Activated CD4-positive, alpha-beta T cell treated with anti-CD3 and anti-CD28 coated beads, Interleukin-10, Interleukin-2, amounts not matched to agents 100 ng/mL and 50 ng/mL, durations not matched to agents 16 hours and 8 hours (primary cell): ENCODE measurements at places on chromosomes 6 and 20.

GRCh38 chr6:114287461-114287860 lies 55.4 kb downstream of the HS3ST5 start:
- no peak for DNase-seq

DNA sequence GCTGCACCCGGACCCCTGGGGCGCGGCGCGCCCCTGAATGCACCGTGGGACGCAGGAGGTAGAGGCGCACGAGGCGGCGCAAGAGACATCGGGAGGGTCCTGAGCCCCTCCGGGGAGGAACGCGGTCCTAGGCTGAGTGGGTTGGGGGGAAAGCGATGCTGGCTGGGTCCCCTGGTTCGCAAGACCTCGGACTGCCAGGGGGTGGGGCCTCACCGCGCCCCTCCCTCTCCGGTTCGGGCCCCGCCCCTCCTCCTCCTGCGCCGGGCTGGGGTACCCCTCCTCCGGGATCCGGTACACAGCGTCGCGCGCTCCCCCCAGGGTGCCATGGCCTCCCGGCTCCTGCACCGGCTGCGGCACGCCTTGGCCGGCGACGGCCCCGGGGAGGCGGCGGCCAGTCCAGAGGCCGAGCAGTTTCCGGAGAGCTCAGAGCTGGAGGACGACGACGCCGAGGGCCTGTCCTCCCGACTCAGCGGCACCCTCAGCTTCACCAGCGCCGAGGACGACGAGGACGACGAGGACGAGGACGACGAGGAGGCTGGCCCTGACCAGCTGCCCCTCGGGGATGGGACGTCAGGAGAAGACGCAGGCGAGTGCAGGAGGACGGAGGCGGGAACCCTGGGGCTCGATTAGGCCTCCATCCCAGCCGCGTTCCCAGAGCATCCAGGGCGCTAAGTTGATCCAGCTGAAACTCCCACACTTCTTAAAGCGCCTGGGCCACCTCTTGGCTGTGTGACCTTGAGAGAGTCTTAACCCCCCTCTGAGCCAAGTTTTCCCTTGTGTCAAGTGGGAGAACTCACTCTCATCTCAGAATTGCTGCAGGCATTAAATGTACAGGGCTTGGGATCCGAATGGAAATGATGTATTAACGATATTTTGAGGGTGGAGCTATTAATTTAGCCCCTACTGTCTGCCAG lies 541 bp downstream of the SNX21 start:
- DNase-seq = peak; percentile 47

DNA sequence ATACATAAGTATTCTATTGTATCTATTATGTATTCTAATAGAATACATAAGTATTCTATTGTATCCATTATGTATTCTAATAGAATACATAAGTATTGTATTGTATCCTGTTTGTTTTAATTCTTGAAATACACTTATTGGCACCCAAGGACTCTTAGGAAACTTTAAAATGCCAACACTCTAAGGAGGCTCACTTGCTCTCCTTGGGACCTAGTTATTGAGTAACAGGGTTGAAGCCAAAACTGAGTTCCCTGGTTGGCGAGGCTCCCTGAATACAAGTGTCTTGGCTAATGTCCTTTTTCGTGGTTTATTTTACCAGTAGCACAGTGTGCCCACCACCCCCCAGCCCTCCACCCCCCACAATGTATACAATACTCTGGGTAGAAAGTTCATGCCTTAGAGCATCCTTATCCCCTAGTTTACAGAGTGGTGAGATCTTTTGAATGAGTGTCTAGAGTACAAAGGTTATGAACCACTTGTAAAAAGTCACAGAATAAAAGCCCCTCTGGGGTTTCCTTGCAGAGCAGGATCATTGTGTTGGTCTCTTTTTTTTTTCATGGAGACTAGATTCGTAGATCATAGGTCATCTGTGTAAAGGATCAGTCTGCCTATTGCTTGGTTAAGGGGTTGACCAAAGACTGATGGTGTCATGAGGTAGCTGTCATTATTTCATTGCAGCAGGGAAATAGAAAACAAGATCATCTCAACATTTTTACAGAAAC lies 32.5 kb upstream of the PRDM1 start:
- no peak for DNase-seq

GRCh38 chr6:8219352-8219943 lies 117.1 kb upstream of the EEF1E1 start:
- peak; percentile 45 for DNase-seq

- DNase-seq = peak; percentile 57
Observed at GRCh38 chr6:52399511-52400312, 20.4 kb upstream of the EFHC1 start.

DNA sequence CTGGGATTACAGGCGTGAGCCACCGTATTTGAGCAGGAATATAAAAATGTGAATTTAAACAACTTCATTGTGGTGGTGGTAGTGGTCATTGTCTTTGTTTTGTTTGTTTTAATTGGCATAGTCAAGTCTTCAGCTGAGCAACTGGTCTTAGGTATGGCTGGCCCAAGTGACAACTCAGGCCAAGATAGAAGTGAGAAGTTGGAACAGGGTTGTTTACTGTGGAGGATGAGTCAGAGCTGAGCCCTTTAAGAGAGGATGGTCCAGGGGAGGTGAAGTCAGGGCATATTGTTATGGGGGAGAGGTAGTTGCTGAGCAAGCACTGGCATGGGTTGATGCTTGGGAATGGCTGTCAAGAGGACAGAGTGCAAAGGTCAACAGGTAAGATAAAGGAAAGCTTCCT lies 308.2 kb downstream of the FARS2 start:
- no peak for DNase-seq

- no peak for DNase-seq
Observed at GRCh38 chr20:3221398-3222226, 12.3 kb downstream of the ITPA start.

DNA sequence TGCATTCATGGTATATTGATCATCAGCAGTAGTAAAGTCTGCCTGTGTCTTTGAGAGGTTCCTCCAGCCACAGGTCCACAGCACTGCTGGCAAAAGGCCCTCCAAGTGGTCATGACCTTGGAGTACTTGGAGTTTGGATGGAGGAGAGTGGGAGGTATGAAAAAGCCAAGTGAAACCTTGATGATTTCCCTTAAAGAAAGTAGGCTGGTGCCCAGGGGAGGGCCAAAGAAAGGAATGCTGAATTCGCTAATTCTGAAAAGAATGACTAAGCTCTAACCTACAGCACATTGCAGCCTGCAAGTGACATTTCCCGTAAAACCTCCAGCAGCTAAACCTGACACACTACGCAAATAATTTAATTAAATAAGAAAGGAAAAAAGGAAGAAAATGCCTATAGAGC lies 223.4 kb upstream of the TAB2 start:
- peak; percentile 81 for DNase-seq

DNA sequence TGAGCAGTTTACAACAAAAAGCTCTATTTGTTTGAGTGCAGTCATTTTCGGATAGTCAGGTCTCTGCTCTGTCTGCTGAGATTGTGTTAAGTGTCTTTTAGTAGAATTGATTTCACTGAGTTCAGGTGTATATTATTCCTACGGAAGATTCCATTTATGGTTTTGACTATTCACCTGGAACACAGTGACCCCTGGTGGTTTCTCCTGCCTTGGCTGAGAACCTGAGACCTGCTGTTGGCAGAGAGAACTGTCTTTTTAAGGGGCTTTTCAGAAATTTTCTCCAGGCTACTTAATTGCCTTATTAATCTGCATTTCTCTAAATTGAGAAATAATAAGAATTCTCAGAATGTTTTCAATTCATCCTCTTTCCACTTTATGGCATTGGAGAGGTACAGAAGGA lies 508.0 kb downstream of the TBC1D32 start:
- peak; percentile 12 for DNase-seq

DNA sequence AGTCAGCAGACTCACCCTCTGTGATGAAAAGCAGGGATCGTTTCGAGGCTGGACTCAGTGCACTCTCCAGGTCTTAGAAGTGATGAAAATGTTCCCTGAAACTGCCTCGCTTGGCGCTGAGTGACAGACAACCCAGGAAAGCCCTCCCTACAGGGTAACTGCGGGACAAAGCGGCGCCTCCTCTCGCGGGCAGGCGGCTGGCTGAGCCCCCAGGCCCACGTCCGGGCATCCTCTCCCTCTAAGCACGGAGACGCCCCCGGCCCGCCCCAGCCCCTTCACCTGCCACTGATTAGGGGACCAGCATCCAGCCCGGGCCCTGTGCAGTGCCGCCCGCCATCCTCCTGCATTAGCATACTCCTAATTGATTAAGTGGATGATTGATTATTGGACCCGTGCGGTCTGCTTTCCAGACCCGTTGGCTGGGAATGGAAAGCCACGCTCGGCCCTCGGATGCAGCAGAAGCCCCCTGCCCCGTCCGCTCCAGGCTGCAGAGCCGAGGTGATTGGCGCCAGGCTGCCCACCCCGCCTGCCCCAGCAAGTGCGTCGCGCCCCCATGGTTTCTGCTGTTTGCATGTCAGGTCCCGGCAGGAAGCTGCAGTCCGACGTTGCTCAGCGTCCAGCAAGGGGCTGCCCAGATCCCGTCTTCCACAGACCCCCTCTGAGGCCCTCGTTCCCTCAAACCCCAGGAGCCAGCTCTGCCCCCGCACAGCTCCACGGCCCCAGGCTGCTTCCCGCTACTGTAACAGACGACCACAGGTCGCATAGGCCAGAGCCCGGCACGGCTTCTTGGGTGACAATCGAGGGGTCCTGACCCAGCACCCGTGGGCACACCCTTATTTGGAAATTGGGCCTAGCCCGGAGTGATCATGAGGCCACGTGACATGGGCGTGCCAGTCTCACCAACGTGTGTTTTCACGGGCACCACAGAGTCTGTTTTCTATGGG lies 131.6 kb downstream of the DLL1 start:
- no peak for DNase-seq

- no peak for DNase-seq
Observed at GRCh38 chr20:54491506-54491905, 16.1 kb downstream of the DOK5 start.

GRCh38 chr6:166810864-166811263 lies 145.5 kb downstream of the RNASET2 start:
- no peak for DNase-seq

DNA sequence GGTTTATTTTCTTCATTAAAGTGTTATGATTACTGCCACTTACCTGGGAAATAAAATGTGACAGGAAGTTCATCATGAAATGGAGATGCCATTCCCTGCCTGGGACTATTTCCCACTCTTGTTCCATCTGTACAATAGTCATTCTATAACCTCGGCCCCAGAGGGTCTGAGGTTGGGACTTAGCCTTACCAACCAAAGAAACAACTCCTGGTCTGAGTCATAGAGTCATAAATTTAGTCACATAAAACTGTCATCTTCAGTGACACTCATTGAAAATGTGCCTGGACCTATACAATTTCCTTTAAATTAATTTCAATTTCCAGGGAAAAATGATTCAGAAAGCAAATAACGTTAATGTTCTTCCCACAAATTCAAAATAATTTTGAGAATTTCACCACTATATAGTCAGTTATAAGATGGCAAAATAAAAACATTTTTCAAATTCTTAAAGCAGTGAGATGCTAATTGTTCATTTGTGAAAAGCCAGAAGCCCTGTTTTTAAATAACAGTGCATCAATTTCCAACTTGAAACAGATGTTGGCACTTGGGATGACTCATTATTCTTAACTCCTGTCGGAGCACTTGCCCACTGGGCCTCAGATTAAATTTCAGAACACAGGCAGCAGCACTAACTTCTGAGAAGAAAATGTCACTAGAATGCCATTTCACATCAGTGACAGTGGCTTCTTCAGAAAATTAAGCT lies 201.2 kb upstream of the SMLR1 start:
- peak; percentile 93 for DNase-seq

GRCh38 chr20:40578961-40579360 lies 110.1 kb downstream of the MAFB start:
- DNase-seq = no peak

DNA sequence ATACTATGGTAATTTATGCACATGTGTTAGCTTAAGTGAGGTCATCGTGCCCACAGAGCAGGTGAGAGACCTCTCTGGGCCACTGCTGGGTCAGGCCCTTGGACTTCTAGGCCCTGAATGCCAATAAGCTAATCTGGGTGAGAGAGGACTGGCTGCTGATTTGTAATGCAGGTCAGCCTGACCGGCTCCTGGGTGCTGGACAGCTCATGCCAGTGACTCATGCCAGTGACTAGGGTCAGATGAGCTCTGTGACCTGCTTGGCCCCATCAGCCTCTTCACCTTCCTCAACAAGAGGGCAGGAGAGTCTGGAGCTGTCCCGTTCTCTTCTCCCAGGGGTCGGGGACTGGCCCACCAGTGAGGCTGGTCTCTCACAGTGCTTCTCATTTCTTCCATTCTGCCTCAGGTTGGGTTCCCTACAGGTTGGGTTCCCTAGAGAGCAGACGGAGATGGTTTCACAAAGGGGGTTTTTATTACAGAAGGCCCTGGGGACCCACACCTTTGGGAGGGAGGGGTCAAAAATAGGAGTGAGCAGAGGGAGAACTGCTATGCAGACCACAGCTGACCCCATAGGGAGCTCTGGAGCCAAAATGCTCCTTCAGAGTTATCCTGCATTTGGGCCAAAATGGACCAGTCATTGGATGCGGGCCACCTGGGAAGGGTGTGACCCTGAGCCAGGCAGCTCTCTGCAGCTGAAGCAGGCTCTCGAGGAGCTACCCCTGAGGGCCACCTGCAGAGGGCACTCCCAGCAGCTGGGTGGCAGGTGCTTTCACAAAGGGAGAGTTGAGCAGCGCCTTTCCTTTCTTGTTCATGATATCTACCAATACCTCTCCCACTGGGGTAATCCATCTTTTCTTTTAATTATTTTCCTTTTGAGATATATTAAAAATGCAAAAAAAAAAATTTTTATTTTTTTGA lies 2.2 kb upstream of the OXT start:
- peak; percentile 32 for DNase-seq

GRCh38 chr6:25156123-25156522 lies 123.1 kb upstream of the CARMIL1 start:
- DNase-seq = no peak

- no peak for DNase-seq
Observed at GRCh38 chr6:79246891-79247290, 12.4 kb upstream of the HMGN3 start.

DNA sequence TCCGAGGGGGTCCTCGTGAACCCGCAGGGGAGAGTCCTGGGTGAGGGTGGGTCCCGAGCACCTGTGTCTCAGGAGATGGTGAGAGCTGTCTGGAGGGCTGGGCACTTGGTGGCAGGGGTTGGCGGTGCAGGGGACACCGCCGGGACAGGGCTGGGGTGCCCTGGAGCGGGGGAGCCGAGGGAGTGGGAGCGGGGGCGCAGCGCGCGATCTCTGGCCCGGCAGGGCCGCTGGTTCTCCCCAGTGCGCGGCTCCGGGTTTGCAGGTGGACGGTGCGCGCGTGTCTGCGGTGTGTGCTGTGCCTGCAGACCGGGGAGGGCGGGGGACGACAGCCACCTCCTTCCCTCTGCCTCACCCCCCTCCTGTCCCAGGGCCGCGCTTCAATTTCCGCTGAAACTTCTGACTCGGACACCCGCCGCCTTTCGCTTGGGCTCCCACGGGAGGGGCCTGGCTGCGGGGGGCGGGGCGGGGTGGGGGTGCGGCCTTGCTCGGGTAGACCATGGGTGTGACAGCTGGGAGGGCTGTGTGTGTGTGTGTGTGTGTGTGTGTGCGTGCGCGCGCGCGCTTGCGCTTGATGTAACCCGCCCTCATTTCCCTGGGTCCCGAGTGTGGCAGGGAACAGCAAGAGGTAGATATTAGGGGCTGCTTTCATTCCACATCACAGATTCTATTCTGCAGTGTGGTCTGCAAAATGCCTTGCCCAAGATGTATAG lies 1.2 kb downstream of the TRIB3 start:
- peak; percentile 88 for DNase-seq

- DNase-seq = no peak
Observed at GRCh38 chr20:57076152-57076652, 190.2 kb downstream of the BMP7 start.

- no peak for DNase-seq
Observed at GRCh38 chr6:148516617-148517016, 174.0 kb downstream of the SASH1 start.
